ENCODE measurements at places on chromosomes 3 and 15.

GRCh38 chr3:7238565-7239295, 377.8 kb downstream of the GRM7 start:
- no peak overlapping the region for H3K27ac ChIP-seq
- H3K4me3 ChIP-seq: no peak overlapping the region
- H3K27me3 ChIP-seq: no peaks in the 10 kb centered on the region
- H3K36me3 ChIP-seq: no peaks in the 10 kb centered on the region

DNA sequence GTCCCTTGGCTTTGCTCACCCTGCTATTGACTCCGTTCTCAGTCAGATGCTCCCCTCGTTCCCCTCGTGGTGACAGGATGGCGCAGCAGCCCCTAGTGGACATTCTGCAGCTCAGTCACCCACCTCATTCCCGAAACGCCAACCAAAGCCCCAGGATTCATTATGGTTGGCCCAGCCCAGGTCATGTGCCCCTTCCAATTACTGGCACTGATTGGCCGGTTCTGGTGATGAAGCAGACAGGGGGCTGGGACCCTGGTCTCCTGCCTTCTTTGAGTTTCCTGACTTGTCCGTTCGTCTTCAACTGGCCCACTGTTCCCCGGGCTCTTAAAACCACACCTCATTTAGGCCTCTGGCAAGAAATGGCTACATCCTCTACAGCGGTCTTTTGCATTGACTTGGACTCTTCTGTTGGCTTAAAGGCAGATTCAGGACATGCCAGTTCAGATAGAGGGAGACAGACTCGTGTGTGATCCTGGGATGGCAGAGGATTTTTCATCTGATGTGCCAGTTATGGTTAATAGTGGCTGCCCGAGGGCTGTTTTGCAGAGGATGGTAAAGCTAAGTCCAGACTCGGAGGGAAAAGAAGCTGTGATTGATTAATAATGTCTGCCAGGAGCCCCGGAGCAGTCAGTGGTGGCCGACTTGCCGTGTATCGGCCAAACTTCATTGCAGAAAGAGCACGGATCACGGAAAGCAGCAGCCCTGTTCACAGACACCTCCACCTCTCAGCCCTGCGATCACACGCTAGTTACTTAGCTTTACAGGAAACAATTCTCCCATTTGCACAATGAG, 37.8 kb downstream of the LSM3 start:
- H3K36me3 ChIP-seq: no peaks in the 10 kb centered on the region
- DNase-seq: no peak
- peaks cover 37% of the 10 kb centered on the region for H3K4me1 ChIP-seq
- H3K4me3 ChIP-seq: no peak overlapping the region
- H3K27me3 ChIP-seq: no peaks in the 10 kb centered on the region
- H3K27ac ChIP-seq: no peak overlapping the region

- H3K27ac ChIP-seq: no peak overlapping the region
- no peaks in the 10 kb centered on the region for H3K27me3 ChIP-seq
- no peaks in the 10 kb centered on the region for H3K36me3 ChIP-seq
- no peak for DNase-seq
Observed at GRCh38 chr3:159857840-159858239, 130.8 kb upstream of the IL12A start.

DNA sequence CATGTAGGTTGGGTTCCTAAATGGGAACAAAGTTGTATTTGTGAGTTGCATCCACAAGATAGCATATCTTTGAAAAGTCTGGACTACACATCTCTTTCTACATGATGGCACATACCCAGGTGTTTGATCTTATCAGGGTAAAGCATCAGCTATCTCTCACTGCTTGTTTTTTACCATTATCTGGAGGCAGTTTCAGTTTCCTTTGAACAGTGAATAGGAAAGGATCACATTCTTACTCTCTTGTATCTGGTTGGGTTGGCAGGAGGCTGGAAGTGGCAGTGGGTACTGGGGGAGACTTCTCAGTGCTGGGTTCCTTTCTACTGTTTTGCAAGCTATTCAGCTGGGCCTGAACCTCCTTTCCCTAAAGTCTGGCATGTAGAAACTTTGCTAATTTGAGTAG, 4.1 kb downstream of the CEMIP start:
- H3K27me3 ChIP-seq: peaks cover 11% of the 10 kb centered on the region
- H3K4me3 ChIP-seq: no peak overlapping the region
- DNase-seq: no peak
- no peak overlapping the region for H3K27ac ChIP-seq

DNA sequence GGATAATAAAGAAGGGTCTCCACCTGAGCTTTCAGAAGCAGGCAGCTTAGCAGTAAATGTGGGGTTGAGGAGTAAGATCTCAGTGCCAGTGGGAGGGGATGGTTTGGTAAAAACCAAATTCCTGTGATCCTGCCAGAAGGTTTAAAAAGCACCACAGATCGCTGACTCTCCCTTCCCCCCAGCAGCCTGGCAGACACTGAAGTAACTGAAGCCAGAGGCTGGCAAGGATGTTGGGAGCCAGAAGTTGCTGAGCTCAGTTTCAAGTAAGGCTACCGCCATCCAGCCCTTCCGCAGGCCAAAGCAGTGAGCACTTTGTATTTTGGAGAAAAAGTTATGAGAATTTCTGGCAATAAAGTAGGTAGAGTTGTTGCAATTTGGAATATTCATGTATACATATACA, 246.4 kb downstream of the ZNF621 start:
- H3K4me3 ChIP-seq: no peak overlapping the region
- no peaks in the 10 kb centered on the region for H3K4me1 ChIP-seq
- H3K27me3 ChIP-seq: no peaks in the 10 kb centered on the region

DNA sequence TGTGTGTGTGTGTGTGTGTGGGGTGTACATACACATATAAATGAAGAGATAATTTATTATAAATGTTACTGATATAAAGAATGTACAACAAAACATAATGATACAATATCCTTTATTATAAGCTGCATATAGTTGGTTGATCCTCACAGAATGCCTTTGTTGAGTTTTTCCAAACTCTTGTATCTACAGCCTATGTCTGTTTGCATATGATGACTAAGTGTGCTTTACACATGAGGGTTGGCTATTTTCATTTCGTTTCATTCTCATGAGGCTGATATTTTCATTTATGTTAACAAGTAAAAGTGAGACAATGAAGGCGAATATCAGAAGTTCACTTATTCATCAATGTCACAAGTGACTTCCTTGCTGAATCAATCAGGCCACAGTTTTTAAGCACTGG, 45.1 kb downstream of the TM2D3 start:
- H3K27ac ChIP-seq: no peak overlapping the region

All from small intestine (tissue), 16 donors.